Fibroblast of upper back skin (primary cell): ENCODE measurements at places on chromosomes 5 and 9.
A peak's percentile ranks its signal among the peaks of the same experiment; 100 is the strongest.

DNA sequence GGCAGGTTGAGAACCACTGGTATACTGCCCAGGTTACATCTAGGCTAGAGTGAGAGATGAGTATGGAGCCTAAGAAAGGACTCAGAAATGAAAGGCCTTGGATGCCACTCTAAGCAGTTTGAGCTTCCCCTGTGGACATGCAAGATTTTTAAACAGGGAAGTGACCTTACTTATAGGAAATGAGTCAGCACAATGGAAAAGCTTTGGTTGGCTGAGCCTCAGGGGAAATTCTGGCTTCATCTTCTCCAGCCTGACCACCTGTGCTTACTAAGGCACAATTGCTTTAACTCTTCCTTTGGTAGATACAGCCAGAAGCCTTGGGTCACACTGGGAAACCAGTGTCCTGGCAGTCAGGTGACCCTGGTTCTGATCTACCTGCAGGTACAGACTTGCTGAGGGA, 380.2 kb upstream of the ZNF462 start:
- DNase-seq, result peak; percentile 60

GRCh38 chr5:88281322-88281721, 12.7 kb upstream of the TMEM161B start:
- no peak for DNase-seq

DNA sequence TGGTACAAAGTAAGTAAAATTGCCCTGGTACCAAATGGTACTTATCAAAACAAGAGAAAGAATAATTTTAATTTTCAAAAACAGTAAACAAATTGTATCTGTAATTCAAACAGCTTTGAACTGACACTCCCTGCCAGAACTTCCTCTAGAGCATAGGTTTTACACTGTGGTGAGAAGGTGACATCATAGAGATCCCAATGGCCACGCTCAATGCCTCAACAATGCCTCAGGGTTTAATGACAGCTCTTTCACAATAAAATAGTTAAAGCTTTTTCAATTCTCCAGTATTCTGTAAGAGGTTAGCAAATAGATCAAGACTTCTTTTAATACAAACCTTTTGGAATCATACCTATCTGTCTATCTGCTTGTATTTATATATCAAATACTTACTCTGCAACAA, 437.1 kb downstream of the PRR16 start:
- DNase-seq, result no peak

DNA sequence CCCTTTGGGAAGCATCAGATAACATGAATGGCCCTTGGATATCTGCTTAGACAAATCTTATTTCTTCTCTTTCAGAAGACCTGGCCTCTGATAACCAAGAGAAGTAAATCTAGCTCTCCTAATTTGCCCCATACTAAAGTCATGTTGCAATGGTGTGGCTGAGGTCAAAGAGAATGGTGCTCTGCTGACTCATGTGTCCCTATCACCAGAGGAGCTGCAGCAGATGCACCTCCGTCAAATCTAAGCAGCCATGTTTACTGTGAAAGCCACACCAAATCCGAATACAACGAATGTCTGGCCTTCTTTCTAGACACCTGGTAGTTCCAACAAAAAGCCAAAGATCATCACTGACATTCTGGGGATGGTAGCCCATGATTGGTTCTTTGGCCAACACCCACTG, 23.2 kb downstream of the RETREG1 start:
- no peak for DNase-seq

- DNase-seq, result peak; percentile 4
Measured at GRCh38 chr5:119453040-119453373, 710 bp downstream of the HSD17B4 start.

DNA sequence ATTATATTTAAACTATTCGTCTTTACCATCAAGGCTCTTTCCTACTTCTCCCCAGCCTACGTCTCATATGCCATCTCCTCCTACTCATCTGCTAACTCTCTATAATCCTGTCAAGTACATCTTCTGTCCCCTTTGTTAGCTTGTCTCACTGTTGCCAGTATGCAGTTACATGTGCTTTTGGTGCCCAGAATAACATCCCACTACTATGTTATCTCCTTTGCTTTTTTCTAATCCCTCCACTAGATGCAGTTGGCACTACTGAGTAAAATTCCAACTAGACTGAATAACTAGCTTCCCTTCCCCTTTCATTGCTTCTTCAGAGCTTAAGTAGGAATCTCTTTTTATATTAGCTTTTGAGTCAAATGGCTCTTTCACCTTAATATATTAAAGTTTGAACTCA, 3.0 kb upstream of the ARRDC3 start:
- no peak for DNase-seq

DNA sequence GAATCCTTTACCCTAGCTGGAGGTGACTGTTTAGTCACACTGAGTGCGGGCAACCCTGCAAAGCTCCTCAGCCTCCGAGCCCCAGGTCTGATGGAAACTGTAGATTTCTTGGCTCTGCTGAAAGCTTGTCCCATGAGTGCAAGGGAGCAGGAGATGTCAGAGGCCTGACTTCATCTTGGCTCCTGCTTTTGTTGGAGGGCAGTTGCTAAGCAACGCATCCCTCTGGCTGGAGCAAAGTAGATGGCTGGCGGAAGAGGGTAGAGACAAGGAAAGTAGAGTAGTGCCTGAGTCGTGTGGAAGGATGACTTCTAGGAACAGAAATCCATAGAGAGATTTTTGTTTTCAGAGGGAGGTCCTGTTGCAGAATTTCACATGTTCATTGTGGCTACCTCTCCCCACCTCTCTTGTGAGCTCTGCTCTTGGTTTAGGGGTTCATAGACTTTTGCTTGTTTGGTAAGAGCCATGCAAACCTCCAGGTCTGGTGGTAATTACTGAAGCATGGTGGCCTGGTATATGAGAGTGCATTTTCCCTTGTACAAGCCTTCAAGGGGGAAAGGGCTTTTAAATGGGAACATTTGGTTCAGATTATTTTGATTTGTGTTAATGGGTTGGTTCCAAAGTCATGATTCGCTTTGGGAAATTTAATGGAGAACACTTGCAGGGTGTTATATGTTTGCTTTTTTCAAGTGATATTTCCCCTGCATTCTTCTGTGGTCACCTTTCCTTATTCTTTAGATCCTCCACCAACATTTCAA, 71.5 kb downstream of the ARHGAP26 start:
- DNase-seq, result peak; percentile 77

DNA sequence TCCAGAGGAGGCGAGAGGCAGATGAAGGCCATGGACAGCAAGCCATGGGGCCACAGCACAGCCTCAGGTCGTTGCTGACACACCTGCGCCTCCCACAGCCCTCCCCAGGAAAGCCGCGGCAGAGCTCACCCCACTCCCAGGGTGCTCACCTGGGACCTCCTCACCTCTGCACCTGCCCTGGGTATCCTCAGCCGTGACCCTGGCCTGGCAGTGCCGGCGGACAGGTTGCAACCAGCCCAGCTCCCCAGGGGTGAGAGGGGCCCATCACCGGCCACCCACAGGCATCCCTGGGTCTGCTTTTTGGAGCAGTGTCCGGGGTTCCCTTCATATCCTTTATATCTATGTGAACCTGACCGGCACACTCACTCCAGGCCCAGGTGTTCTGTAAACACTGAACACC, 30.4 kb upstream of the FCN1 start:
- DNase-seq, result no peak

DNA sequence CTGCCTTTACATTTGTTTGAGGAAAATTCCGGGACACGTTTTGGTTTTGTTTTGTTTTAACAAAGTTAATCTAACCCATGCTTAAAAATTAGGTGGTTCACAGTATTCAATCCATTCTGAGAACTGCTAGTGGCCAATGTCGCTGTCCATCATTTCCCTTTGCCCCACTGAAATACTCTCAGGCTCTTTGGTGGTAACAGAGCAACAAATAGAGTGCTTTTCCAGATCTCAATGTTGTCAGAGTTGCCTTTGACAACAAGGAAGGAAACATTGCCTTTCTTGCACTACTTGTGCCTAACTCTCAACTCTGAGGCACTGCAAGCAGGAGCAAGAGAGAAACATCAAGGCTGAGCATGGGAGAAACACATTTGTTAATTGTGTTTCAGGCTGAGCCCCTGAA, 154.0 kb downstream of the MCTP1 start:
- DNase-seq, result no peak

- DNase-seq, result no peak
Measured at GRCh38 chr5:1131191-1131621, 19.3 kb upstream of the SLC12A7 start.

DNA sequence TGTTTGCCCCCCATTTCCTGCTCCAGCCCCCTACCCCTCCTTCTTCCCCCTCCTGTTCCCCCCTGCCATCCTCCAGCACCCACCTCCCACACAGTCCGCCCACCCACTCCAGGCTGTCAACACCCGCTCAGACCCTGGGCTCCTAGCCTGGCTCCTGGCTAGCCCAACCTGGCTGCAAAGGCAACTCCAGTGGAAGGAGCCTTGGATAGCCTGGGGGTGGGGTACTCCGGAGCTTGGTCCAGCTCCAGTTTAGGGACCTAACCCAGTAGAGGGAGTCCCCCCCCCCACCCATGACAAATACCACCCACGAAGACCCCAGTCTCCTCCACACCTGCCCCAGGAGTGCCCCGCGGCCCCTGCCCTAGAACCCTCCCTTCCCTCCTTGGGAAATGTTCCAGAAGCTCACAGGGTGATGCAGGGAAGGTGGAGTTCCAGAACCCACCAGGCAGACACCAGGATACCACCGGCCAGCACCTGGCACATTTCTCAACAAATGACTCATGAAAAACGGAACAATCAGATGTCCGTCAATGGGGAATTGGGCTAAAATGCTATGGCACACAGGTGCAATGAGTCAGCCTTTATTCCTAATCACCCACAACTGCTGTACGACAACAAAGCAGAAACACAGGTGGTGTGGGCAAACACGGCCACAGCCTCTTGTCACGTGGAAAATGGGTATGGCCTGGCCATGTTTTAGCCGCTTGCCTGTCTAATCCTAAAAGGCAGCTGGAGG, 901 bp upstream of the SLC12A7 start:
- no peak for DNase-seq

DNA sequence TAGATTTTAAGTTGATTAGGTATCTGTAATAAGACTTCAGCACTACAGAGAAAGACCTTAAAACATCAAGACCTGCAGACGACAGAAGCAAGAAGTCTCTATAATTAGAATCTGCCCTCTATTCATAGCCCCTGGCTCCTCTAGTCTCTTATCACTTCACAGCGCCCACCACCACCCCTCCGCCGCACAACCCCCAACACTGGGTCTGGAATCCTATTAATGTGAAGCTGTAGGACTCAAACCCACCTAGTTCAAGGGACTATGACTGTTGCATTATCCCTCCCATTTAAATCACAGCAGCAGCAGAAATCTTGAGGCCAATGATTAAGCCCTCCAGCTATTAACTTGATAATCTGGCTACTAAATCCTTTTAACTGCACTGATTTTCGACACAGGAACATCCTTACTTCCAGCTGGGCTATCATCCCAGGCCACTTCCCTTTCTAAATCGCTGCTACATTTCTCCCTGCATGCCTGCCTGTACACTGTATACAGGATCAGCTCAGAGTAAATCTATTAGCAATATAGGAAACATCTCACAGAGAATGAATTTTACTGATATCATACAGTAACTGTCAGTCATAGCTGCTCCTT, 159.5 kb upstream of the GRAMD2B start:
- no peak for DNase-seq
